ENCODE measurements at places on chromosomes 1 and 21.

GRCh38 chr1:925561-926421 lies 2.1 kb downstream of the SAMD11 start:
- DNase-seq, result peak; percentile 71

DNA sequence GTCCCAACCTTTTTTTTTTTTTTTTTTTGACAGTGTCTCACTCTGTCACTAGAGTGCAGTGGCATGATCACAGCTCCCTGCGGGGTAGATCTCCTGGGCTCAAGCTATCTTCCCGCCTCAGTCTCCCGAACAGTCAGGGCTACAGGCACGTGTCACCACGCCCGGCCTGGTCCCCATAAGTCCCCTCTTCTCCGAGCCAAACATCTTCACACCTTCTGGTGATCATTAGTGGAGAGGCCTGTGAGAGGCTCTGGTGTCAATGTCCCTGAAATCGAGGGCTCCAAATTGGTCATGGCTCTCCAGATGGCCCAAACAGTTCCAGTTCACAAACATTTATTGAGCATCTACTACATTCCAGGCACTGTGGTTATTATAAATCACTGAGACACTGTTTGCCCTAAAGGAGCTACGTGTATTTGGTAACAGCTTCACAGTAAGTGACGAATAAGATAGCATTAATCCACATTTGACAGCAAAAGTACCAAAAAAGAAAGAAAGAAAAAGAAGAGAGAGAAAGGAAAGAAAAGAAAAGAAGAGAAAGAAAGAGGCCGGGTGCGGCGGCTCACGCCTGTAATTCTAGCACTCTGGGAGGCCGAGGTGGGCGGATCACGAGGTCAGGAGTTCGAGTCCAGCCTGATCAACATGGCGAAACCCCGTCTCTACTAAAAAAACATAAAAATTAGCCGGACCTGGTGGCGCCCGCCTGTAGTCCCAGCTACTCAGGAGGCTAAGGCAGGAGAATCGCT lies 867 bp upstream of the TIMM17A start:
- no peak for DNase-seq

DNA sequence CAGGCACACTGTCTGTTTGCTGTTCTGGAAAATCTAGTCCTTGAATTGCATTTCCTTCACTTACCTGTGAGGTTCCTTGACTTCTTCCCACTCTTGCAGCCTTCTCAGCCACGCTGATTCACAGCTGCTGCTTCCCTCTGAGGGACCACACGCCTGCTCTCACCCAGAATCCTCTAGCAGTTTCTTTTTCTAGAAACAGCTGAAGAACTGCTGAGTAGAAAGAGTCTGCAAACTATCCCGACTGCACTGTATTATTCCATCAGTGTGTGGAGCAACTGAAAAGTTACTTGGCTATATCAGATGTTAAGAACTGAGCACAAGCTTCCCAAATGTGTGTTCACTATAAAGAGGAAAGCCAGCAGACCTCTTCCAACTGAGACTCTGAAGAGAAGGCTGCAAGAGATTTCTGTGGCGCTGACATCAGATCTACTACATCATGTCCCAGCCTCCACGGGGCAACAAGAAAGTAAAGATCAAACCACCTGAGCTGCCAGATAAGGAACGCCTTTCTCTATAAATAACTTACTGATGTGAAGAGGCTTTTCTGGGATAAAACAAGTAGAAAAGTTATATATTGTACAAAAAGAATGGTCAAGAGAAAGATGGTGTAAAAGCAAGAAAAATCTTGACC lies 226.6 kb downstream of the RERE start:
- no peak for DNase-seq

DNA sequence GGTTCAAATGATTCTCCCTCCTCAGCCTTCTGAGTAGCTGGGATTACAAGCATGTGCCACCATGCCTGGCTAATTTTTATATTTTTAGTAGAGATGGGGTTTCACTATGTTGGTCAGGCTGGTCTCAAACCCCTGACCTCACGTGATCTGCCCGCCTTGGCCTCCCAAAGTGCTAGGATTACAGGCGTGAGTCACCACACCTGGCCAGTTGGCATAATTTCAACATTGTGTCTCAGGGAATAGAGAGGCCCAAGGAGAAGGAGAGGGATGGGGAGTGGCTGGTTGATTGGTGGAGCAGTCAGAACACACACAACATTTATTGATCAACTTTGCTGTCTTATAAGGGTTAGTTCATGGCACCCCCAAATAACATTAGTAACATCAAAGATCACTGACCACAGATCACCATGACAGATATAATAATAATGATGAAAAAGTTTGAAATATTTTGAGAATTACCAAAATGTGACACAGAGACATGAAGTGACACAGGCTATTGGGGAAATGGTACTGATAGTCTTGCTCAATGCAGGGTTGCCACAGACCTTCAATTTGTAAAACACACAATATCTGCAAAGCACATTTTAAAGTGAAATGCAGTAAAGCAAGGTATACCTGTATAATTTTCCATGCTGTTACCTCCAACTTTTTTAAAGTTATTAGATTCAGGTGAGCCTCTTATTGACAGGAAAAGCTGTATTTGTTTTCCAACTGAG lies 15.8 kb upstream of the CYB5R1 start:
- DNase-seq, result no peak

DNA sequence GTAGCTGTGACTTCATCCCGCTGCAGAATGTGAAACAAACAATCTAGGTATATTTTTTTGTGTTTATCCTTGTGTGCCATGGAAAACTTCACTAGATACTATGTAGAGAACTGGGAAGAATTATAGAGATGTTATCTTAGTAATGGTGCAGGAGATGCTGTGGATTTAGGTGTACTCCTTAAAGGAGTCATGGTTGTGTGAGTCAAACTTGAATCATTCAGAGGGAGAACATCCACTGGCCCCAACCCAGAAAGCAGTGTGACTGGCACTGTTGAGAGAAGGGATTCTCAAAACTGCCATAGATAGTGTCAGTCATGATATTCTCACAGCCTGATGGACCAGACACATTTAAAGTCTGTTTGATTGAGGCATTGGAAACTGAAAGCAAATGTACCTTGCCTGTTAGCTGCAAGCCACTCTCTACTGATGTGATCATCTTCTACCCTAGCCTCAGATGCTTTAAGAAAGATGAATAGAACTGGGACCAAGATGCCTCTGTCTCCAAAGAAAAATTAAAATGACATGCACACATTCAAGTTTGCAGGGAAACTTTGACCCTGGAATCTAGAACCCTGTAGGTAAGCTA lies 754.6 kb downstream of the MRPL39 start:
- no peak for DNase-seq

Data from left ventricle myocardium superior (tissue), 1 donor.